ENCODE measurements at places on chromosomes 4 and X.

GRCh38 chr4:184812651-184813181, 13.1 kb downstream of the ACSL1 start:
- DNase-seq = no peak

GRCh38 chrX:134679221-134679620, 20.9 kb upstream of the PLAC1 start:
- DNase-seq = no peak

GRCh38 chr4:105620640-105621323, 68.4 kb downstream of the ARHGEF38 start:
- peak; percentile 86 for DNase-seq

DNA sequence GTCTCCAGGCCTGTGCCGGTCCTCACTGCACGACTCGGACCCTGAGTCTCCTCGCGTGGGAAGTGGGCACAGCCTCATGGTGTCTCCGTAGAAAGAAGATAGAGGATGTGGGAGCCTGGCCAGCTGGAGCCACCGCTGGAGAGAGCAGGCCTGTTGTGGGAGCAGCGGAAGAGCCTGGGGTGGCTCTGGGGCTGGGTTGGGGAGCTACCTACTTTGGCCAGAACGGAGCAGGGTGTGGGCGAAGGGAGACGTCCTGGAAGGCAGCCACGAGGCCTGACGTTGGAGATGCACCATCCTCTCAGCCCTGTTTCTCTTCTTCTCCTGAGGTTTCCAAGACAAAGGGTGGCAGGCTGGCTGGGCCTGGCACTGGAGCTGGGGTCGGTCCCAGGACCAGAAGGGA, 93.8 kb downstream of the SORCS2 start:
- DNase-seq = no peak

- DNase-seq = no peak
Observed at GRCh38 chrX:26909728-26910127, 553.4 kb downstream of the PPP4R3C start.

- no peak for DNase-seq
Observed at GRCh38 chrX:71657267-71657666, 10.1 kb upstream of the LOC101059915 start.

- DNase-seq = no peak
Observed at GRCh38 chr4:99642725-99643489, 14.7 kb downstream of the C4orf54 start.

- DNase-seq = no peak
Observed at GRCh38 chr4:10577508-10578426, 106.8 kb downstream of the CLNK start.

- DNase-seq = no peak
Observed at GRCh38 chr4:47801481-47802002, 36.3 kb downstream of the CORIN start.

DNA sequence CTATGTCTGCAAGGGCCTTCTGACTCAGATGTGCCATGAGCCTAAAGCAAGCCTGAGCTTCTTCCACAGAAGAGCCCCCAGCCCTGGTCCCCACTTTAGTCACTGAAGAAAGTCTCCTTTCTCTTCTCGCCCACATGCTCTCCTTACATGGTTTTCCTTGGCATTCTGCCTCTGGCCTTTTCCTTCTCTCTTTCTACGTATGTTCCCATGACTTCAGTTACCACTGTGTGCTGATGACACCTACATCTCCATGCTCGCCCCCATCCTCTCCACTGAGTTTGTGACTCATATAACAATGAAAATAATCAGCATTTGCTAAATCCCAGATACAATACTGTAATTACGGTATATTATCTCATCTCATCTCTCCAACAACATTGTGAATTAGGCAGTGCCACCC, 149.3 kb downstream of the AMMECR1 start:
- DNase-seq = no peak

GRCh38 chr4:145230726-145231125, 50.3 kb upstream of the OTUD4 start:
- DNase-seq = no peak

DNA sequence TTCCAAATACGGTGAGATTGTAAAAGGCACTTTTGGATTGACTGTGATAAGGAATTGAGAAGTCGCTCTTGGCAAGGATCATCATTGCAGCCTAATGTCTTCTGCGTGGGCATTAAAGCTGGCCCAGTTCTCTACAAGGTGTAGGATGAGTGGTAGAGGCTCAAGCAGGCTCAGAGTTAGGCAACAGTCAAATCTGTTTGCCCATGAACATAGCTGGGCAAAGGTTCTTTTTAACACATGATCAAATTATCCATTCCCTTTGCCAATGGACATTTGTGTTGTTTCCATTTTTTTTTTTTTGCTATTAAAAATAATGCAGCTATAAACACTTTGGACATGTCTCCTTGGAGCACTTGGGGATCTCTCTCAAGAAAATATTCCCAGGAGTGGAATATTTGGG, 229.1 kb upstream of the FAT1 start:
- DNase-seq = no peak

DNA sequence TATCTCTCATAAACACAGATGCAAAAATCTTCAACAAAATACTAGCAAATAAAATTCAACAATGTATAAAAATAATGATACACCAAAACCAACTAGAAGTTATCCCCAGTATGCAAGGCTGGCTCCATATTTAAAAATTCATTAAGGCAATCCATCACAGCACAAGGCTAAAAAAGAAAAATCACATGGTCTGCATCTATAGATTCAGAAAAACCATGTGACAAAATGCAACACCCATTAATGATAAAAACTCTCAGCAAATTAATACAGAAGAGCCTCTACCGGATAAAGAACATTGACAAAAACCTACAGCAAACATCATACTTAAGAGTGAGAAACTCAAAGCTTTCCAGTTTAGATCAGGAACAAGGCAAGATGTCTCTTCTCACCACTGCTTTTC, 182.6 kb downstream of the COL25A1 start:
- no peak for DNase-seq

DNA sequence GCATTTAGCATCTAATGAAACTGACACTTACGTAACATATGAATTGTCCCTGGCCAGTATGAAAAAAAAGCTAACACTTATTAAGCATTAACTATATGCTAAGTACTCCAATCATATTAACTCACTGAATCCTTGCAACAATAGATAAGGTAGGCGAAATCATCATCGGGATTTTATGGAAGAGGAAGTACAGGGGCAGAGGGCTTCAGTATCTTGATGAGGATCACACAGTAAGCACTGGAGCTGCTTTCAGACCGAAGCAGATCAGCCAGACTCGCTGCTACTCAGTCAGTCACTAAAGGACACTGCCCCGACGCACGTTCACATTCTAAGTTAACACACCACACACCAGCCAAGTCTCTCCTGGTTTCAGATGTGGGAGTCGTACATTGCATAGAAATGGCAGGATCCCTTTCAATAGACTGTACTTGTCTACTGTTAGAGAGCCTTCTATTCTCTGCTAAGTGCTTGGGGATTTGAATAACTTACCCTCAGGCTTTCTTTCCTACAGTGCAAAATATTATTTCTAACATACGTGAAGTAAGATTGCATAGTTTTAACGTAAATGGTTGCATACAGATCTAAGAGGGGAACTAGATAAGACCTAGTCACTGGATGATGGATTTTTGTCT, 540.2 kb upstream of the TENM3 start:
- no peak for DNase-seq

DNA sequence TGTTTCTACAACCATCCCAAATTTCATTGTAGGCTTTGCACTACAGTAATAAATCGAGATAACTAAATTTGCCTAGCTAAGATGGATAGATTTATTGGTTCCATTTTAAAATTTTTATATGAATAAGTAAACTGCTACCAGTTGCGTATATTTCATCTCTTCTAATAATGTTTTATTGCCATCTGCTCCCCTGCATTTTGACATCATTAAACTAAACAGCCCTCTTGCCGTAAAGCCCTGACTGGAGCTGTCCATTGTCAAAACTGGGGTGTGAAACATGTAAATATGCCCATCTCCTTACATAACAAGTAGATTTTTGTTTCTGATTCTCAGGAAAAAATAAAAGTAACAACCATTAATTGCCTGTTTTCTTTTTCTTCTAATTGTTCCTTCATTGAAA, 130.8 kb upstream of the BMPR1B start:
- no peak for DNase-seq

- no peak for DNase-seq
Observed at GRCh38 chr4:15809466-15809865, 31.3 kb downstream of the CD38 start.

- DNase-seq = peak; percentile 52
Observed at GRCh38 chr4:101961144-101961543, 170.6 kb downstream of the BANK1 start.

DNA sequence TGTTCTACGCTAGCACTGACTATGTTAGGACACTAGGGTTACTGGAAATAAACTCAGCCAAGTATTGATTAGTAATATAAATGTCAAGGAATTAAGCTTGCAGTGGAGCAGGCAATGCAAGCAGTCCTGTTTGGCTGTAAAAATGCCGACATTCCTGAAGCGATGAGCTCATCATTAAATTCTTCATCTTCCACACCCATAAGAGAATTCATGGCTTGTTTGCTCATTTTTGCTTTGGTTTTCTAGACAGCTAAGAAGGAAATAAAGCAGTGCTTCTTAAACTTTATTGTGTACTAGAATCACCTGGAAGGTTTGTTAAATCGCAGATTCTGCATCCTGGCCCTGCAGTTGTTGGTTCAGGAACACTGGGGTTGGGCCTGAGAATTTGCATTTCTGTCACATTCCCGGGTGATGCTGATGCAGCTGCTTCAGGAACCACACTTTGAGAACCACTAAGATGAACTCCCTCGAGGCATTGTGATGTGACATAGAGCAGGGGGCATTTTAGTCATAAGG, 17.8 kb downstream of the ANXA3 start:
- DNase-seq = peak; percentile 74

- no peak for DNase-seq
Observed at GRCh38 chr4:96166806-96167205, 326.9 kb downstream of the PDHA2 start.

- DNase-seq = no peak
Observed at GRCh38 chr4:29277381-29277780, 1442.8 kb upstream of the PCDH7 start.

DNA sequence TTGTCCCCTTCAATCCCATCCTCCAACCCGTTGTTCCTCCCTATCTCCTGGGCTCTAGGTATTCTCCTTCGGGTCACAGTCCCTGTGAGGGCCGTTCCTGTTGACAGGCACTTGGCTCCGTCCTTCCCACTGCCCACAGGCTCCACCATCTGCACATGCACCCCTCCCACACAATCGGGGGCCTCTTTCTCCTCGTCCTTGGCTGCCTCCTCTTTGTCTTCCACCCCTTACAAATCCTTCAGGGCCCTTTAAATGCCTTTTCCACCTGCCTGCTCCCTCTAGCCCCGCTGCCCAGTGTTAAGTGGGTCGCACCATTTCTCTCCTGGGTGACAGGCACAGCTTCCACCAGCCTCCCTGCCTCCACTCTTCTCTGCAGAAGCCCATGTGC, 2.7 kb upstream of the AVPR2 start:
- no peak for DNase-seq

DNA sequence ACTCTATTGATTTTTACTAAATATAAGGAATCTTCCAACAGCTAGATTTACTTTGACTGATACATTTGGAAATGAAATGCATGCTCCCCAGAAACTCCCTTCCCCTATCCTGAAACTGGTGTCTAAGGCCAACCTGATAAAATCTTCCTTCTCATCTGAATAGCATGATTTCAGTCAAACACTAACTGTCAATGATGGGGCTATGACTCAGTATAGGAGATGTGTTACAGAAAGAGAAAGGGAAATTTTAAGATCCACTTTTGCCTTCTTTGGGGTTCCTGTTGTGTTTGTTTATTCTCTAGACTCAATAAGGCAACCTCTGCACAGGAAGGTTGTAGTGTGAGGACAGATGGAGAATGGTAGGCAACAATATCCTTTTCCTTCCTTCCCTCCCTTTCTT, 160.7 kb downstream of the MOSPD2 start:
- DNase-seq = no peak

GRCh38 chr4:86493460-86493859, 100.7 kb upstream of the PTPN13 start:
- DNase-seq = no peak

DNA sequence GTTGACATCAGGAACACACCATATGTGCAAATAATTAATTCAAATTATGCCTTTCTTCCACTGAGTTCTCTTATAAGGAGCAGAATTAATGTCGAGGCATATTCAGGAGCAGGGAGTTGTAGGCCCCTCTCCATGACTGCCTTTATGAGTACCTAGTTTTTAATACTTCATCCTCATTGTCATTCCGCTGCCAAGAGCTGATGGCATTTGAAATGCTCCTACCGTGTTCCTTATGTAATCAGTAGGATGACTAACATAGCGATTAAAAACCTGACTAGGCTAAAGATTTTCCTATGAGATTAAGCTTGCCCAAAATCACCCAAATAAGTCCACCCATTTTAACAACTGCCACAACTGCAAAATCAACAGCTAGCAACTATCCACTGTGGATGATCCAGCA, 220.6 kb downstream of the DHX15 start:
- no peak for DNase-seq

GRCh38 chr4:125390727-125391126, 76.0 kb downstream of the FAT4 start:
- no peak for DNase-seq

GRCh38 chrX:72029483-72030411, 102.0 kb downstream of the RTL5 start:
- peak; percentile 5 for DNase-seq

DNA sequence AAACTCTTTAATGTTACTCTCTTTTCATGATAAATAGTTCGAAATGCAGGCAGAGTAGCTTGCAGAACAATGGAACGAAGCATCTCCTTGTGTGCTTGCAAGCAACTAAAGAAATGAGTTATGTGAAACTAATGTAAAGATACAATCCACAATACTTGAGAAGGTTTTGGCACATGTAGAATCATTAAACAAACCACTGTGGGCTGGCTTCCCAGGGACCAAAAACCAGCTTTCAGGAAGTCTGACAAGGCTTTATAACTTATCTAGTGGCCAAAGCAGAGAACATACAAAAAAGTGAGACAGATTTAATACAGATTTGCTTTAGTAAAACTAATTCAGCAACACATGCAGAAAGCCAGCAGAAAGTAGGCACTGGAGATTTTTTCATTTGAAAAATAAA, 1673.8 kb upstream of the AGA start:
- DNase-seq = no peak

- DNase-seq = no peak
Observed at GRCh38 chr4:121693886-121694285, 2.9 kb downstream of the ANXA5 start.

DNA sequence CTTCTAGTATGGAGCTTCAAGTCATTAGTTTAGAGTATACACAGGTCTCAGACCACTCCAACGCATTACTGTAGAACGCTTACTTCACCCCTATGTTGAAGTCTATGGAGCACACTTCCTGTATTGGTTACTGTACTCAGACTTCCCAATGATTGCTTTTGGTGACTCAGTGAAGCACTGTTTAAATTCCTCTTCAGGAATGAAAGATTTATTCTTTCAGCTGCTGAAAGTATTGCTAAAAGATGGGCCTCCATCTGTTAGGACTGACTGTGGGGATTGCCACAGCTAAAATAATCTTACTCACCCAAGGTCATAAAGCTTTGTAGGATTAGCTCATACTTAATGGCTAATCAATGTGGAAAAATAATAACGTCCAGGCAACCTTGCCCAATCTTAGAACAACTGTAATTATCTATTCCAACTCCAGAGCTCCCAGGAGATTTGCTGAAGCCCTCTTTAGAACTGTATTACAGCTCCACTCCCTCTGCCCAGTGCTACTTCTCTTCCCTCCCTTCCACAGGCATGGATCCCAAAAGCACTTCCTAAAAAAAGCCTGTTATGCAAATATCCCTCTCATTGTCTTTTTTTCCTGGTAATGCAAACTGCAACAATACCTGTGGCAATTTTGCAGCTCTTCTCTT, 281.9 kb upstream of the HS3ST1 start:
- no peak for DNase-seq

- DNase-seq = no peak
Observed at GRCh38 chr4:26290321-26290720, 30.5 kb upstream of the RBPJ start.
